ENCODE measurements at places on chromosomes 16 and 17.

GRCh38 chr17:15261802-15262290 is 3.3 kb downstream of the PMP22 start:
- peak; percentile 22 for DNase-seq

GRCh38 chr17:4248504-4249277 is 15.1 kb downstream of the ANKFY1 start:
- no peak for DNase-seq

GRCh38 chr17:27338536-27338985 is 44.6 kb downstream of the WSB1 start:
- no peak for DNase-seq

DNA sequence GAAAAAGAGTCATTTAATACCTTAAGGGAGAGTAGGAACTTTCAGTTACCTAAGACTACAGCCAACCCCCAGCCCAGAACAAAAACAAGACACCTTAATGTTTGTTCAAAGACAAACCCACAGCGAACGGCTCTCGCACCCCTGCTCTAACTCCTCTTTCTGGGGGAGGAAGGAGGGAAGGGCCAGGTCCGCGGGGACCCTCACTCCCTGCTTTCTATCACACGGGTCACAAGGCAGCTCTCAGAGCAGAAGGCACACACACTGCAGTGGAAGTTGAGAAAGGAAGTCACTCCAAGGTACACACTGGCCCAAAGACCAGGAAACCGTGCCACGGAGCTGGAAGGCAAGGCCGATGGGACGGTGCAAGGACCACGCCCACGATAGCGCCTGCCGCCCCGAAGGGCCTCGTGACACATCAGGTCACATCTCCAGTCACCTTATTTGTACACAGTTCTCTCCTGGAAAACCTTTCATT is 10.0 kb downstream of the LITAFD start:
- no peak for DNase-seq

GRCh38 chr16:50467943-50468748 is 80.0 kb upstream of the NKD1 start:
- peak; percentile 83 for DNase-seq

DNA sequence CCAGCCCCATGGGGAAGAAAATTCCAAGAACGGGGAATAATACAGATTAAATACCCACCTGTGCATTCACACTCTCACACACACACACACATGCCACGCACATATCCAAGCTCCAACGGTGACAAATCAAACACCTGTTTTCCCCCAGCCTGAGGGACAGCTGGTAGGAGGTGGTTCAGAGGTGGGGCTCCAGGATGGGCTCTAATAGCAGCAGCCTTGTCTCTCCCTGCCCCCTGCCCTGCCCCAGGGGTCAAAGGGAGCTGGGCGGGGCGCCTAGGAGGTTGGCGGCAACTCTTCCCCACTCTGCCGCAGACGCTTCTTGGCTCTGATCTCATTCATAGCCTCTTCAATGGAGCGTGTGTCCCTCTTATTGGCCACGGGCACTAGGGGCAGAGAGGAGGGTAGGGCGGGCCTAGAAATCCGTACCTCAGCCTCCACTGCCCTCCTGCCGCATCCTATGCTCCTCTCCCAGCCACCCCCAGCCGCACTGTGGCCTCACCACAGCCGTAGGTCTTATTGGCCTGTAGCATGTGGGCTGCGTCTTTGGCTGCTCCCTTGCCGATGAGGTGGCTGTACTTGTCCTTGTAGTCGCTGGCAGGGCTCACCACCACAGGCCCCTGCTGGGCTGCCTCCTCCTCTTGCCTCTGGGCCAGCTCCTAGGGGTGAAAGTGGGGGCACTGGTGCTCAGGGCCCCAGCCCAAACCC is 8.2 kb downstream of the SPAG7 start:
- DNase-seq: no peak

- no peak for DNase-seq
Measured at GRCh38 chr17:73096866-73097265, 4.4 kb upstream of the SLC39A11 start.

DNA sequence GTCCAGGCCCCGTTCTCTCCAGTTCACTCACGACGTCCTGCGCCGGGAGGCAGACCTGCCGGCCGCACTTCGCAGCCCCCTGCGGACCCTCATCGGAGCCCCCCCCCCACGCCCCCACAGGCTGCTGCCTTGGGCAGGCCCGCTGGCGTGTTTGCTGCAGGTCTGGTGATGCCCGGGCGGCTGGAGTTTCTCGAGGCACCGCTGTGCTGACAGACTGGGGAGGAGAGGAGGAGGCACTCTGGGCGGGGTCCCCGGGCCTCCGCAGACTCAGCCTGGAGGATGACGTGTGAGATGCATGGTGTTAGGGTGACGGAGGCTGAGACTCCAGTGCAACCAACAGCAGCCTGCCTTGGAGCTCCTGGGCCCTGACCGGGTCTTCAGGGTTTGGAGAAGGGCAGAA is 24.1 kb downstream of the BAIAP2 start:
- DNase-seq: no peak

DNA sequence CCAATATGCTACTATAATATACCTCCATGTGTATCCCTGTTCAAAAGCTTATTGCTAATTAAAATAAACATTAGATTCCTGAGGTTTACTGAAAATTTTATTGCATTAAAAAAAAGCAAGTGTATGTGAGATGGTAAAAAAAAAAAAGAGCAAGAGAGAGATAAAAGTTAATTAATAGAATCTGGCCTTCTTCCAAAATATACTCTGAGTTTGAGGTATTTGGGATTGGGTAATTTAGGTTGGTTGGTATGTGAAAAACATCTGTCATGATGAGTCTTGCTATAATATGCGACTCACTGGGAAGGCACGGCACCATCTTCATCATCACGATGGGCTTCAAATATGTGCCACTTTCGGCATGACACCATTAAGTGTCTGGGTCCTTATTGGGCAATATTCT is 711.1 kb upstream of the SOX9 start:
- no peak for DNase-seq

DNA sequence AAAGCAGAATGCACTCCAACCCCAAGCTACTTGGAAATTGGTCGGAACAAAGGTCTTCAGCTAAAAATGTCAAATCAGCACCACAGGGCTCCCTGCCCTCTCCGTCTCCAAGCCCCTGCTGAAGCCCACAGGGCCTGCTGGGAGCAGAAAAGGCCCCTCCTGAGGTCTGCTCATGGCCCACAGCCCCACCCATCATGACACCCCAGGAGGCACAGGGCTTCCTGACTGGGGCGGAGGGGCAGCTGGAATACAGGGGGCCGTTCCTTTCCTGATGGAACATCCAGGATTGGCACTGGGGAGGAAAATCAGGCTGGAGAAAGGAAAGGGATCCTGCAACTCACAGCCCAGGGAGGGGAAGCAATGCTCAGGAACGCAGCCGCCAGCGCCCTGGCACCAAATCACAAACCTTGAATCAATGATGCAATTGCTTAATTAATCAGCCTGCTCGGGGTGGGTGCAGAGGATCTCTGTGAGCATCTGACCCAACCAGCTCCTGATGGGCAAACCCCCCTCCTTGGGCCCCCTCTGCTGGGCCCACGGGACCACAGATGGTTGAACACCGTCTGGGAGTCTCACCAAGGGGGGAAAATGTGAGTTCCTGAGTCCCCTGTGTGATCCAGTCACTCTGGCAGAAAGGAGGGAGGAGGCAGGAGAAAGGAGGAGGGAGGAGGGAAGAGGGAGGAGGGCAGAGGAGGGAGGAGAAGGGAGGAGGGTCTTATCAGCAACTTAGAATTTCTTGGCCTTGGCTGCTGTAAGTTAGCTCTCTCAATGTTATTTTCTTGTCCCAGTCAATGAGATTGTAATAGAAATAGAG is 155.5 kb downstream of the ZNF423 start:
- no peak for DNase-seq

DNA sequence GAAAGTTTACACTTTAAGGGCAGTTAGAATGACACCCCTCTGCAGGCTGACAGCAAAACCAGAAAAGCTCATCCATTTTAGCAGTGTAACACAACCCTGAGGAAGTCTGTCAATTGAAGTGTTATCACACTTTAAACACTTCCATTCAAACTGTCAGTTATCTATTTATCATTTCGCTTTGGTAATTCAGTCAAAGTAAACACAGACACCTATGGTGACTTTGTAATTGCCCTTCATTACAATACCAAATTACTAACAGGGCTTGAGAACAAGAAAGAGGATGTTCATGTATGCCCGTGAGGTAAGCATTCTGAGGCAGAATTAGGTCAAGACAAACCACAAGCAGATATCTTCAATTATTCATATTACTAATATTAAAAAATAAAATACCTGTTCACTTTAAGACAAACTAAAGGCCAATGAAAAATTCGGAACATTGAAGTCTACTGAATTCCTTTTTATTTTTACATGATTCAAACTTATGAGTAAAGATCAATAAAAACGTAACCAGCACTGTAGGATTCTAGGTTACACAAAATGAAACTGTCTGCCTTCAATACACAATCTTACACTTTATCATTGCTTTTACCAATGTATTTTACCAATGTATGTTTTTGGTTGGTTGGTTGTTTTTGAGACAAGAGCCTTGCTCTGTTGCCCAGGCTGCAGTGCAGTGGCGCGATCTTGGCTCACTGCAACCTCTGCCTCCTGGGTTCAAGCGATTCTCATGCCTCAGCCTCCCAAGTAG is 57.1 kb downstream of the BRIP1 start:
- no peak for DNase-seq

- peak; percentile 57 for DNase-seq
Measured at GRCh38 chr17:17729620-17730249, 48.5 kb downstream of the RAI1 start.

- DNase-seq: no peak
Measured at GRCh38 chr16:76875898-76876297, 315.1 kb upstream of the MON1B start.

DNA sequence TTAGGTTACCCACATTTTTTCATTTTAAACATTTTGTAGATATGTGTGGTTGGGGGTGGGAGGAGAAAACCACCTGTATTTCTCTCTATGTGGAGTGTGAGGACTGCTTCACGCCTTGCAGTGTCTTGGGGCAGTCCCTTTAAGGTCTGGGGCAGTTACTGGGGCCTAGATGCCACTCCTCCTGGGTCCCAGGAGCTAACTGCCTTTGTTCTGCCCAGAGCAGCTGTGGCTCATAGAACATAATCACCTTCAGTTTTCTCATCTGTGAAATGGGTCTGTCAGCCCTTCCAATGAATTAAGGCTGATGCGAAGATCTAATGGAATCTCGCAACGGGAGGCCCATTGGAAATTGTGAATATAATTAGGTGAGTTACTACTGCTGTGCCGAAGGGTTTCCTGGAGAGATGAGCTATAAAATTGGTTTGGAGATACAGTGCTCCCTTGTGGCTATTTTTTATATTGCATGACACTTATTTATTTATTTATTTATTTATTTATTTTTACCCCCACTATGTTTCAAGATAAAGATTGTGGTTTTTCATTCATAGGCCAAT is 22.9 kb downstream of the DHRS7C start:
- DNase-seq: no peak

- DNase-seq: no peak
Measured at GRCh38 chr17:17447264-17447663, 29.5 kb upstream of the MED9 start.

GRCh38 chr16:66294507-66294906 is 72.0 kb upstream of the CDH5 start:
- no peak for DNase-seq

DNA sequence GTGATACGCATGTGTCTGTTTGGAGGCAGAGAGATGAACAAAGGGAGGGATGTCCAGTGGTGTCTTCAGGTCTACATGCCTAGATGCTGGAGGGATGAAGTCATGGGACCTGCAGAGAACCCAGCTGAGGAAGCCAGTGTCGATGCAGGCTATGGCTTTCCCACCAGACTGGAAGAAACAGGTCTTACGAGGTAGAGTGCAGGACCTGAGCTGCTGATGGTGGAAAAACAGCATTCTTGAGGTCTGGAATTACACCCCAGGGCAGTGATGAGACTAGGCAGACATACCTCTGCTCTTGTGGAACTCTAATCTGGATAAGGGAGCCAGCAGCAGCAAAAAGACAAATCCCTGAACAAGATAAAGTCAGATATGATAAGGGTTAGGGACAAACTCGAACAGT is 37.4 kb downstream of the ARSG start:
- no peak for DNase-seq

GRCh38 chr16:17804857-17805256 is 334.1 kb upstream of the XYLT1 start:
- no peak for DNase-seq

- no peak for DNase-seq
Measured at GRCh38 chr17:68863091-68863652, 92.0 kb downstream of the ABCA8 start.

DNA sequence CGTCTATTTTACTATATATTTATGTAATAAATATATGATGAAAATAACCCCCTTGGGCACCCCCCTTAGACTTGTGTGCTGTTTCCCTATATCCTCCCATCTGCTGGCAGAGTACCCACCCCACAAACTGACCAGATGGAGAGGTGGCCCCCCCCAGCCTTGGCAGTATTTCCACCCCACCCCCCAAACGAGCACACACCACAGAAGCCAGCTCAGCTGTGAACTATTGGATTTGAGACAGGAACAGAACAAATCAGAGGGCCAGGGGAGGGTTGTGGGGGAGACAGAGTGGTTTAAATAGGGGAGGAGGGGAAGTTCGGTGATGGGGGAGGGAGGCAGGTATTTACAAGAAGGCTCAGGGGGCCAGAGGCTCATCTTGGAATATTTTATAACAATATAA is 7.8 kb downstream of the NR1D1 start:
- DNase-seq: no peak

- no peak for DNase-seq
Measured at GRCh38 chr16:16162591-16162990, 60.7 kb downstream of the ABCC6 start.

GRCh38 chr16:56691885-56692284 is 9.6 kb downstream of the MT1X start:
- DNase-seq: no peak

GRCh38 chr16:12625716-12626115 is 178.0 kb downstream of the CPPED1 start:
- no peak for DNase-seq

- peak; percentile 65 for DNase-seq
Measured at GRCh38 chr17:52383493-52384100, 225.1 kb upstream of the CA10 start.
